Renal cortex interstitium (tissue), 15 donors: ENCODE measurements at places on chromosomes 4 and X.

DNA sequence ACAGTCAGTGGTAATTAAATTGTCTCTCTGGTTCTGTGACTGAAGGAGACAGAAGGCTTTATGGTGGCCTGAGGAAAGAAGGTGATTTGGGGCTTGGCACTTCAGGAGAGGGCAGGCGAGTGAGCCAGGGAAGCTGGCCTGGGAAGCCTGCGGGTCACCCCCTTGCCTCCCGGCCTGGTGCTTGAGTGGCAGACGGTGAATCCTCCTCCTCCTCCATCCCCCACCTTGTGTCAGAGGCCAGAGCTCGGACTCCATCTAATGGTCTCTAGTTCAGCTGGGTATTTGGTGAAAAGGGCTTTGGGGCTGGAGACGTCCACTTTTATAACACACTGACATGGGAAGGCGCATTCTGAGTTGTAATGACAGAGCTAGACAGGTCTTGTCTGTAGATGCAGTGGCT lies 8.7 kb downstream of the TMEM187 start:
- DNase-seq, result no peak

DNA sequence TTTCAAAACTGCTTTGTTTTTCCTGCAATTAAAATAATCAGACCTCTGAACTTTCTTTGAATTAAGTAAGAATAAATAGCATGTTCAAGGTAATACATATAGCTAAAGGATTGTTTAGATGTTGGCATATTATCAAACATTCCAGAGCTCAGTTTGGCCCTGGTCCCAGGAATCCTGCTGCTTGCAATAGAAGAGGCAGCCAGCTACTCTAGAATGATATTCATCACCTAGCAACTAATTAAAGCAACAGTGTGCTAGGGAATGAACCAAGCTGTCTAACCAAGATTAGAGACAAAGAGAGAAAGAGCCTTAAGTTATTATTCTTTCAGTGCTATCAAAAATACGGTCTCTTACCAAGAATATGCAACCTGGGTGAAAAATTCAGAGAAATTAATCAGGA lies 460.9 kb downstream of the GABRG1 start:
- DNase-seq, result peak; percentile 34

- no peak for DNase-seq
Measured at GRCh38 chrX:138856881-138857604, 145.5 kb upstream of the FGF13 start.

- DNase-seq, result no peak
Measured at GRCh38 chr4:24130637-24131036, 240.8 kb upstream of the PPARGC1A start.

DNA sequence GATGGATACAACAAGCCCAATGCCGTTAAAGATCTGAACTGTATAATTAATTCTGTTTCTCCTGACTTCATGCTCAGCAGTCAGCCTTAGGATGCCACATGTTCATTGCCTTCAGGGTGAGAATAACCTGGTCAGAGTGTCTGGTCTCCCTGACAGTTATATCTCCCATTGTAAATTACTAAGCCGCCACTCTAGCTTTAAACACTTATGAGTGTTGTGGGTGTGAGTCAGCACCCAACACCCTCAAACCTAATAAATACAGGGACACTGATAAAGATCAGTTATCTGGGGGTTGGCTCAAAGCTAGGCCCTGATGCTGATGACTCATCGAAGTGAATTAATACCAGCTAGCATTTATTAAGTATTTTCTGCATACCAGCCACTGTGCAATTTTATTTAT lies 64.9 kb upstream of the DYNLT3 start:
- no peak for DNase-seq

DNA sequence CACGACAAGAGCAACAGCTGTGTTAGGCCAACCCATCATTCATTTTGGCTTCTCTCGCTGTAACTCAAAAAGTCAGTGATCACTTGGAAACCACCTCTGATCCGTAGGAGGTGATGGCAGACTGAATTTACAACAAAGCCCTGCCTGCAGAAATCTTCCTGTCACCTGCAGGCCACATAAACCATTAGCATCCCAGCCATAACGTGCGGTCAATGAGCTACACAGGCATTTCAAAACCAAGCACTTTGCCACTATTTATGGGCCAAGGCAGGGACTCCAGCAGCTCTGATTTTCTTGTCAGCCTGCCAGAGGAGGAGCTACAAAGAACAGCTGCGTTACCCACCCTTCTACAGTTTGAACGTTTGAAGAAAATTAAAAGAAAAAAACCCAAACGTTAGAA lies 228.1 kb upstream of the PPARGC1A start:
- DNase-seq, result no peak

DNA sequence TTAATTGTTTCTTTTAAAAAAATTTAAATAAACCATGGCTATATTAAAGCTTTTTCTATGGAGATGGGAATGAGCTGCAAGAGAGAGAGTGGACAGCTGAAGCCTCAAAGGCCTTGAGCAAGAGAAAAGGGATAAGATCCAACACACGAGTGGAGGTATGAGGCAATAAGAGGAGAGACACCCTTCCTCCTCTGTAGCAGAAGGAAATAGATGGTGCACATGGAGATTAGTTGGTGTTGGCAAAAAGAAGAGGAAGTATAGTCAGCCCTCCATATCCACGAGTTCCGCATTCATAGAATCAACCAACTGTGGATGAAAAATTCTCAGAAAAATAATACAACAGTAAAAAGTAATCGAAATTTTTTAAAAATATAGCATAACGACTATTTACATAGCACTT lies 3.2 kb downstream of the CXorf38 start:
- DNase-seq, result no peak

DNA sequence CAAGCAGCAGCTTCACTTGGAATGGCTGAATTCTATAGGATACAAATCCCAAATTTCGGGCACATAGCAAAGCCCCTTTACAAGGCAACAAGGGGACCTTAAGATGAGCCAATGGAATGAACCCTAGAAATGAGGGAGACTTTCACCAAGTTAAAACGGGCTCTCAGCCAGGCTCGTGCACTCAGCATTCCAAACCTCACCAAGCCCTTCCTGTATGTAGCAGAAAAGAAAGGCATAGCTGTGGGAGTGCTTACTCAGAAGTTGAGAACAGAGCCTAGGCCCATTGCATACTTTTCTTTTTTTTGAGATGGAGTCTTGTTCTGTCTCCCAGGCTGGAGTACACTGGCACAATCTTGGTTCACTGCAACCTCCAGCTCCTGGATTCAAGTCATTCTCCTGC lies 10.8 kb upstream of the HERC5 start:
- no peak for DNase-seq

DNA sequence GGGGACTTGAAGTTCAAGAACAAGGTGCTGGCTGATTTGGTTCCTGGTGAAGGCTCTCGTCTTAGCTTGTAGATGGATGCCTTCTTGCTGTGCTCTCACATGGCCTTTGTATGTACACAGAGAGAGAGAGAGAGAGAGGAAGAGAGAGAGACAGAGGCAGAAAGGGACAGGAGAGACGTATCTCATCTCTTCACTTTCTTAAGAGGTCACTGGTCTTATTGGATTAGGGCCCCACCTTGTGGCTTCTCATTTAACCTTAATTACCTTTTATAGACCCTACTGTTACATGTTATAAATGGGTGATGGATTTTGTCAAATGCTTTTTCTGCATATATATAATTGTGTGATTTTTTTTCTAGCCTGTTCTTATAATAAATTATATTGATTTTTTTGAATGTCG lies 1444.2 kb downstream of the ADGRL3 start:
- DNase-seq, result peak; percentile 15

GRCh38 chrX:118360429-118361125 lies 14.7 kb downstream of the WDR44 start:
- no peak for DNase-seq

- no peak for DNase-seq
Measured at GRCh38 chr4:149796381-149796780, 19.3 kb downstream of the IQCM start.

GRCh38 chr4:140257461-140258305 lies 103.7 kb upstream of the MAML3 start:
- DNase-seq, result no peak

DNA sequence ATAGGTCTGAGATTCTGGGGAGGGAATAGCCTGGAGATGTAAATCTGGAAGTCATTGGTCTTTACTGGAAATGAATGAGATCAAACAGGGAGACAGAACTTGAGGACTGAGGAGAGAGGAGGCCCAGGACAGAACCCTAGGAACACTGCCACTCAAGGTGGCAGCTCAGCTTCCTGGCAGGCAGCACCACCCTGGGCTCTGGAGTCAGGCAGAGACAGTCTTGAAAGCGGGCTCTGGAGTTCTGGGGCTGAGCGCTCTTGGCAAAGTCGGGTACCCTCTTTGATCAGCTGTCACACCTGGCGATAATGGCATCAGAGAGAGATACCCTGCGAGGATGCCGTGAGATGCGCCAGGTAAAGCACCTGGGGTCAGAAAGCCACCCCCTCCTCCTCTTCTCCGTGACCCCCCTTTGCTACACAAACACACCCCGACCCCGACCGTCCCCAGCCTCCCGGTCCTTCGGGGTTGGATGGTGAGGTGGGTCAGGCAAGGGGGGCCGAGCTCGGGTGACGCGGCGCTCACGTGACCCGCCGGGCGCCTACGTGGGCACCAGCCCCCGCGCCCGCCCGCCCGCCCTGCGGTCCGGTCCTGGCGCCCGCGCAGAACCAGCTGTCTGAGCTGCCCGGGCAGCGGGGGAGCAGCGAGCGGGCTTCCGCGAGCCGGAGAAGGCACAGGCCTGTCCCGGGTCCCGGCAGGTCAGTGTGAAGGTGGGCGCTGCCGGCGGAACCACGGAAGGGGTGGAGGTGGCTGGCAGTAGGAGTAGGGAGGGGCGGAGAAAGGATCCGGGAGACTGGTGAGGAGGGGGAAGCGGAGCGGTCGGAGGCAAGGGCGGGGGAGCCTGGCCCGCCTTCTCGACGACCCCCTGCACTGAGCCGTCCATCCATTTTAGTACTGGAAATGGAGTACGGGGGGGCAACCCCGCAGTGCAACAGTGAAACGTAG lies at the start of gene TCEAL3:
TCEAL3 (plus strand) TSS at position 600 of the 942 bp plus-strand sequence. CDS start 1,102 bp downstream, outside the sequence.
- DNase-seq, result peak; percentile 30

DNA sequence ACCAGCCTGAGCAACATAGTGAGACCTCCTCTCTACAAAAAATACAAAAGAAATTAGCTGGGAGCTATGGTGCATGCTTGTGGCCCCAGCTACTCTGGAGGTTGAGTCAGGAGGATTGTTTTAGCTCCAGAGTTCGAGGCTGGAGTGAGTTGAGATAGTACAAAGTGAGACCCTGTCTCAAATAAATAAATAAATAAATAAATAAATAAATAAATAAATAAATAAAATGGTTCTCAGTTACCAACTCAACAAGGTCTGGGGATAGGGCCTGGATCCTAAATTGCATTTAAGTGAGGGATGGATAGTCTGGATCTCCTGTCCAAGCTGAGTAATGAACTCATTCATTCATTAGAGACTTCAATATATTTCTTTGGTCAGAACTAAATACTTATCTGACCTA lies 115.7 kb upstream of the IL1RAPL2 start:
- no peak for DNase-seq

- no peak for DNase-seq
Measured at GRCh38 chr4:65624651-65625050, 45.6 kb downstream of the EPHA5 start.

- DNase-seq, result no peak
Measured at GRCh38 chr4:146465628-146466027, 56.1 kb downstream of the SLC10A7 start.

DNA sequence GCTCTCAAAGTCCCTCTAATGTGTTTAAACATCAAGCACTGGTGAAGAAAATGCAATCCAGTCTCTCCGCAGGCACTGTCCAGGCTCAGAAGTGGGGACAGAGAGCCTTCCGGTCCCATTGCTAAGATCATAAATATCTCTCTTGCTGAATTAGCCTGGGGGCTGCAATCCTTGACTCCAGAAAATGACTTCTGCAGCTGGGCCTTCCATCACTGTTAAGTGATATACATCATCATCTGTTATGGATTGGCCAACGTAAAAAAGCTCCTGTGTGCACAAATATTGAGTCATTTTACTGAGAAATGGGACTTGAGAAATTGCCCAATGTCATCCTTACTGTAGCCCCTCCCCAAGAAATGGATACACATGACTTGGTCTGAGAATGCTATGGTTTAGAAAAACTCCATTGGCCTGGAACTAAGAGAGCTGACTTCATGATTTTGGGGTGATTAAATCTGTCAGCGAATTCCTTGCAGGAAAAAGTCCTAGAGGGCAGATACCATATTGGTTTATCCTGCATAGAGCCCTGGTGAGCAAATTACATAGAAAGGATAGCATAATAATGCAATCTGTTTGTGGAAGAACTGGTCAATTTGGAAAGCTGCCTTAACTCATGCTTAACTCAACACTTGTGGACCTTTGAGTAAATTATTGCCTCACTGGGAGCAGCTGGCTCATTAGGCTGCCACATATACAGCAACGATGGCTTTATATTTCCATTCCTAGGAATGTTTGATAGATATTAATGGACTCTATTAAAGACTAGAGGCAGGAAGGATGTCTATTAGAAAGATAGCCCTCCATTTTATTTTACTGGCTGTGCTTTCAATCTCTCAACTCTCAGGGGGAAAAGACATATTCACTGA lies 346.1 kb downstream of the GBA3 start:
- DNase-seq, result no peak

DNA sequence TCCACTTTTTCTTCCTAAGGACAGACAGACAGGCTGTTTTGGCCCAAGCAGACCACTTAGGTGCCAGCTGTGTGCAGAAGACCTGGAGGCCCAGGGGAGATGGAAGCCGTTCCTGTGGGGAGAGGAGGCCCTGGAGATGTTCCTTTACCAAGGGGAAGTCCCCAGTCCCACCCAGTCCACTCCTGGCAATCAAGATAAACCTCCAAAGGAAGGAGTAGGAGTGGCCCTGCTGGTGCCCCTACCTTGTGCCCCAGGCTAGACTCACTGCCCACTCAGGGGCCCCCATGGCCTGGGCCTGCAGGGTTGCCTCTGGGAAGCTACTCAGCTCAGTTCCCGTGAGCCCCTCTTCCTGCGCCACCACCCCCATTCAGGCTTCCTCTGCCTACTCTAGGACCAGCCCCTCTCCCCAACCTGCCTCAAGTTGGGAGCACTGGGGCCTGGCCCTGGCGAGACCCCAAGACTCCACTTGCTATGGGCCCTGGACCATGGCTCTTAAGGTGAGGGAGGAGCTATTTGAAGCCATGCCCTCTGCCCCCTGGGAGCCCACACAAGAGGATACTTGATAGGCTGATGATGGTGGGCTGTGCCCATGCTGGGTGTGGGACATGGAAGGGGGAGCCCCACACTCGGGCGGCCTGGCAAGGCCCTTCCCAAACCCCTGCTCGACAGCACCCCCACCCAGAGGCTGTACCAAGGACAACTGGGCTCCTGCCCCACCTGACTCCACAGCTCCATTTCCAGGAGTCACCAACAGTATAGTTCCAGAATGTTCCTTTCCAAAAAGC lies 24.8 kb upstream of the RNF4 start:
- no peak for DNase-seq

DNA sequence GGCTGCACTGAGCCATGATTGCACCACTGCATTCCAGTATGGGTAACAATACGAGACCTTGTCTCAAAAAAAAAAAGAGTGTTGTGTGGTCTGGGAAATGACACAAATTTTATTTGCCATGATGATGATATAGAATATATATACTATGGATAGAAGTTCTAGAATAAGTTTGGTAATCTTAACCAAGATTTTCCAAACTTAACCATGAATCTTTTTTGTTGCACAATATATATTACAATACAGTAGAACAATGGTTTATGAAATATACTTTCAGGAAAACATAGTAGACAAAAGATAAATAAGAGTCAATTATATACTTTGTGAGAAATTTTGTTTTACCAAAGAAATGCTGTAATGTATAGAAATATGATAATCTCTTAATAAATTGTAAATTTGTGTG lies 34.8 kb downstream of the MFSD8 start:
- DNase-seq, result no peak

- DNase-seq, result no peak
Measured at GRCh38 chrX:32185160-32185559, 1026.2 kb downstream of the DMD start.
